ENCODE measurements at places on chromosomes 12 and 14. TPM values are rescaled to one million over a fixed set of nuclear protein-coding genes. Genes with fewer than 3 reads are reported as not detected.

DNA sequence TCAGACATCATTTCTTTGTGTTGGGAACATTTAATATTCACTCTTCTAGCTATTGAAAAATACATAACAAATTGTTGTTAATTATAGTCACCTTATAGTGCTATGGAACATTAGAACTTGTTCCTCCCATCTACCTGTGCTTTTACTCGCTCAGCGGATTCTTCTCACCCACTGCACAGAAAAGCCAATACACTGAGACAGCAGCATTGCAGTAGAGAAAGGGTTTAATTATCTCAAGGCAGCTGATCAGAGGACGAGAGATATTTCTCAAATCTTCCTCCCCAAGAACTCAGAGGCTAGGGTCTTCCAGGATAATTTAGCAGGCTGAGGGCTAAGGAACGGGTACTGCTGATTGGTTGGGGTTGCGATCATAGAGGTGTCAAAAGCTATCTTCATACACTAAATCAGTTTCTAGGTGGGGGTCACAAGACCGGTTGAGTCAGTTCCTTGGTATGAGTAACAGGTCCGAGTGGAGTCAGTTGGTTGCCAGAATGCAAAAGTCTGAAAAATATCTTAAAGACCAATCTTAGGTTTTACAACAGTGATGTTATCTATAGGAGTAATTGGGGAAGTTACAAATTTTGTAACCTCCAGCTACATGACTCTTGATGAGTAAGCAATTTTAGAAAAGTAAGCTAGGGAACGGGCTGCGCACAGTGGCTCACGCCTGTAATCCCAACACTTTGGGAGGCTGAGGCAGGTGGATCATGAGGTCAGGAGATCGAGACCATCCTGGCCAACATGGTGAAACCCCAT is 173.1 kb downstream of the FBXL14 start:
- no peak for DNase-seq

- DNase-seq = no peak
These were observed 16.5 kb upstream of the GABARAPL1 start for GRCh38 chr12:10196210-10196609.

GRCh38 chr12:120109570-120110267 is 6.8 kb downstream of the RAB35 start:
- no peak for DNase-seq

DNA sequence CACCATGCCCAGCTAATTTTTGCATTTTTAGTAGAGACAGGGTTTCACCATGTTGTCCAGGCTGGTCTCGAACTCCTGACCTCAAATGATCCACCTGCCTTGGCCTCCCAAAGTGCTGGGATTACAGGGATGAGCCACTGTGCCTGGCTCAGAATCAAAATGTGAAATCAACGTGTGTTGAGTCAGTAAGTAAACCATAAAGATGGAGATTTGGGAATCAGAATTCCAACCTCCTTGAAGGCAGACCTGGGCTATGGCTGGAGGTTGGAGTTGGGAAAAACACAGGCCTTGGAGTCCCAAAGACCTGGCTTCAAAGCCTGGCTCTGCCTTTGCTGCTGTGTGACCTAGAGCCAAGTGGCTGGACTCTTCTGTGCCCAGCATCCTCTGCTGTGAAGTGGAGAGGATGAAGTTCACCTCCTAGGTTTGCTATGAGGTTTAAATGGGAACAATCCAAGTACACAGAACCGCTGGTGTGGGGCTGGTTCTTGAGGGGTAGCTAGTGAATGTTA is 10.2 kb downstream of the ALDH2 start:
- DNase-seq = no peak

DNA sequence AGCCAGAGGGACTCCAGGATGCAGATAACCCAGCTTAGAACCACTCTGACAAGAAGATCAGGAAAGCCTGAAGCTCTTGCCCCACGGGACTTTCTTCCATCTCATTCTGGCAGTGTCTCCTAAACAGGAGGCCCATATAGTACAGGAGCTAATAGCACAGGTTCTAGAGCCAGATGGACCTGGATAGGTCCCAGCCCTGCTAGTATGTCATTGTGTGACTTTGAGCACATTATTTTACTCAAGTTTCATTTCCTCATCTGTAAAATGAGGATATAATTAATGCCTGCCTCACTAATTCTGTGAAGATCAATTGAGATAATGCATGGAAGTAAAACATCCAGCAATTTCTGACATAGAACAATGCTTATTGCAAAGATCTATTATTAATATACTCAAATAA is 66.5 kb upstream of the GZMB start:
- DNase-seq = no peak

DNA sequence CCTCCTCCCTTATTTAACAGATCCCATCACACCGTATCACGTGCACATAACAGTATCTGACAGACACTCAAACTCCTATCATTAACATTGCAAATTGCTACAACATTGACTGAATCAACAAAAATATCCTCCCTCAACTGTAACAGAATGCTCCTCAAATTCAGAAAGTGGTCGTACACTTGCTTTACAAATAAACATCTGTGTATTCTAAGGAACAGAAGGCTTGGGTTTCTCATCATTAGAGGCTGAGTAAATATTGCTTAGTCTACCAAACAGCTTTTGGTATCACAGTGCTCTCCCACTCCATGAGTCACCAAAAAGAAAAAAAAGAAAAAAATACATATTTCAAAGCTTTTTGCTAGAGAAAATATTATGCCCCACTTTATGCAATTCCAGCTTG is 23.9 kb downstream of the FERMT2 start:
- no peak for DNase-seq

GRCh38 chr12:66852091-66852490 is 173.2 kb upstream of the GRIP1 start:
- DNase-seq = no peak

- DNase-seq = no peak
These were observed 44.3 kb downstream of the GALNT9 start for GRCh38 chr12:132284827-132285741.

DNA sequence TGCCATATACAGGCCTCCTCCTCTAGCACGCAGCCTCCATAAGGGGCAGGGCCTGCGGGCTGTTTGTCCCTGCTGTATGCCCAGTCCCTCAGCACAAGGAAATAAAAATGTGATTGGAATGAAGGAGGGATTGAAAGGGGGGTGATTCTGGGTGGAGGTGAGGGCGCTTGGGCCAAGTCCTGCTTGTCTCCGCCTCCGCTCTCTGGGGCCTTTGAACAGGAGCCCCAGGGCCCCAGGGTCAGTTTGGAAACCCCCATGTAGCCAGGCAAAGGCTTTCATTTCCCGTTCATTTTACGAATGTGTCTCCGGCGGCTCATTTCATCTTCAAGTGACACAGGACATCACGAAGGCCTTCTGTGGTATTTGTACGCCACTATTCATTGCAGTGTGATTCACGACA is 4.5 kb upstream of the CACNA2D4 start:
- DNase-seq = peak; percentile 15

- no peak for DNase-seq
These were observed 208.7 kb downstream of the PCNX1 start for GRCh38 chr14:71115821-71116567.

DNA sequence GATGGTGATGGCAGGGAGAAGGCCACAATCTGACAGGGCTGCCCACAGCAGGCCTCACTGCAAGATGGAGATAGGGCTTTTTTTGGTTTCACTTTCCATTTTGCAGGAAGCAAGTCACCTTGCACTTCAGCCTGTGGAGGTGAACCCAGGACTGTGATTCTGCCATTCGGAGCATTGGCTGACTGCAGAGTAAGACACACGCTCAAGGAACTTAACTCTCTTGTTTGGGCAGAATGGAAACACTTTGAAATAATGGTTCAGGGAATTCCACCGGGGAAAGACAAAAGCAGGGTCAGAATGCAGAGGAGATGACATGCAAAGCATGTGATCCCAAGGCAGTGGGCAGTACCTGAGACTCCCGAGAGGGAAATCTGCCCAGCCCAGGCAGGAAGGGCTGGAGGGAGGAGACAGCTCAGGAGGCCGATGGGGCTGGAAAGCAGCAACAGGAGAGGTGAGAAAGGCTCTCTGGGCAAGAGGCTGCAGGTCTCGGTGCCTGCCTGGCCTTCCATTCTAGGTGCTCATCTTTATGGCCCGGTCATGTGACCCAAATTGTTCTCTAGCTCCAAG is 58.7 kb upstream of the PRMT8 start:
- peak; percentile 27 for DNase-seq

DNA sequence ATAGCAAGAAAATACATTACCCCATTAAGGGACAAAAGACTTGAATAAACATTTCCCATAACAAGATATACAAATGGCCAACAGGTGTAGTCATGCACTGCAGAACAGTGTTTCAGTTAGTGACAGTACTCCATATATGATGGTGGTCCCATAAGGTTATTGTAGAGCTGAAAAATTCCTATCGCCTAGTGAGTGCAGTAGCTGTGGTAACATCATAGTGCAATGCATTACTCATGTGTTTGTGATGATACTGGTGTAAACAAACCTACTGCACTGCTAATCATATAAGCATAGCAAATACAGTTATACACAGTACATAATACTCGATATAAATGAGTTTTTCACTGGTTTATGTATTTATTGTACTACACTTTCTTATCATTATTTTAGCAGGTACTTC is 168.7 kb downstream of the C12orf75 start:
- no peak for DNase-seq

- no peak for DNase-seq
These were observed 100.6 kb downstream of the ANO4 start for GRCh38 chr12:100895192-100895591.

DNA sequence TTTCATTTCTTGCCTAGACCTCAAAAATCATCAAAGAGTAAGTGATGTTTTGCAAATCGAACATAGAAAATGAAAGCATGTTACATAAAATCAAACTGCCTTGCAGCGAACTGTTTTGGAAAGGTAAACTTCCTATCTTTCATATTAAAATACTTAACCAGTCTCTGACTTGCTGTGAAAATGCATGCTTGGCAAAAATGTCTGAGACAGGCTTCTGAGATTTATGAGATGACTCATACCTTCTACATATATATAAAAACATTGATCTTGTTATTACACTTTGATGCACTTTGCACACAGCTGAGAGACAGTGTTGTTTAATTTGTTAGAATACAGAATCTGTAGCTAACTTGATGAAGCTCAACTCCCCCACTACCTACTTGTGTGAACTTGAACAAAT is 179.1 kb downstream of the KITLG start:
- DNase-seq = no peak

- no peak for DNase-seq
These were observed 14.0 kb downstream of the PGAM5 start for GRCh38 chr12:132724506-132725241.

- no peak for DNase-seq
These were observed 6.3 kb upstream of the OR4E2 start for GRCh38 chr14:21647380-21647779.

- DNase-seq = no peak
These were observed 52.7 kb downstream of the WNK1 start for GRCh38 chr12:805022-805632.

DNA sequence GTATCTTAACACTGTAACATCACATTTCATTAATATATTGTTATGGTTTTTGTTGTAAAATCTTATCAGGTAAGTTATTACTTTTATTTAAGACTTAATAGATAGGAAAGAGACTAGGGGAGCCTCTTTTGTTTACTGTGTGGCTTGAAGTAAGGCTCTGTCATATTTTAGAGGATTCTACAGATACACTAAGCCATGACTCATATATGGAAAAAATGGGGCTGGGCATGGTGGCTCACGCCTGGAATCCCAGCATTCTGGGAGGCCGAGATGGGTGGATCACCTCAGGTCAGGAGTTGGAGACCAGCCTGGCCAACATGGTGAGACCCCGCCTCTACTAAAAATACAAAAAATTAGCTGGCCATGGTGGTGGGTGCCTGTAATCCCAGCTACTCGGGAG is 23.6 kb upstream of the NPFF start:
- DNase-seq = no peak

GRCh38 chr14:23057757-23058653 is 685 bp upstream of the CDH24 start:
- DNase-seq = peak; percentile 91

DNA sequence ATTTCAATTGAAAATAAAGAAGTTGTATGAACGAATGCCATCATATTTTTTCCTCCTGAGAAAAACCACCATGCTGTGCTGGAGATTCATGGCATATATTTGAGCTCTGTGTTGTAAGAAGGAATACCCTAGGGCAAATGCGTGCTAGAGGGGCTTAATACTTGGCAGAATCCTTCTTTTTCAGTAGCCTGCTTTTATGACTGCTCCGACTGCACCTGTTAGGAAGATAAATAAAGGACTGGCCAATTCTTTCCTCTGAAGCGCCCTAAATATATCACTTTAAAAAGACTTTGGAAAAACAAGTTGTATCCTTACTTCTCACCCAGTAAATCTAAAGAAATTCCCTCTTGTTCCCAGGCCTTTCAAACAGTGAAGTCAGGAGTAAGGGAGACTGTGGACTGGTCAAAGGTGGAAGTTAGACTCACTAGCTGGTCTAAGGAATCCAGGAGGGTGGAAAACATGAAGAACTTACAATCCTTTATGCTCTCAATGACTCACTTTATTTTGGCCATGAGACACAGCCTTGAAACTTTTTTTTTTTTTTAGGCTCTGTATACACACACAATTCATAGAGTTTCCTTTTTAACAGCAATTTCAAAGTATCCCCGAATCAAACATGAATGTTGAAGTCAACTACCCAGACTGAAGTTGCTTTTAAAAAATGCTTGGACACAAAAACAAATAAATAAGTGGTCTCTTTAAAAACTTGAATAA is 5.2 kb downstream of the MYBPC1 start:
- no peak for DNase-seq

DNA sequence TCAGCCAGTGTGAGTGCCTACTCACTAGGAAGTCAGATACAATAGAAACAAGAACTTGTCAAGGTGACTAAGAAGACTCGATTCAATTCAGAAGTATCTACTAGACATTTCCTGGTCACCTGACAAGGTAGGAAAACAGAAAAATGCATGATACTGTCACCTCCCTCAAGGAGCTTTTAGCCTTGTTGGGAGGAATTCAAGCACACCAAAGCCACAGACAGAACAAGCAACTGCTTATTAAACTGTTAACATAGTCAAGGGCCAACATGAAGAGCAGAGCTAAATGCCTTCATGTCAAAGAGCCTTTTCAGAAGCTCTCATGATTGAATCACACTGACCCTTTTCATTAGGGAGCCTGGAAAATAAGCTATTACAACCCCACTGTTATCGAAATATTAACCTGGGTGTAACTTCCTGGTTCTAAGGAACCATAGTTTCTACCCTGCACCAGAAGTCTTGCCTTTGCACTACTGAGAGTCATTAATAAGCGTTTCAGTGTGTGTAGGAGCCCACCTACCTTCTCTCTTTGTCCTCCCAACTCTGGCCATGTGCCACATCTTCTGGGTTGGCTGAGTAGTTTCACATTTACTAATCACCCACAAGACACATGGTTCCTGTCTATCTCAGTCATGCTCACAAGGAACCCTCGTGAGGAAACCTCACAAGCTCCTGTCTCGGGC is 31.0 kb upstream of the LGALS3 start:
- peak; percentile 73 for DNase-seq

Gene MGST1
- not detected for total RNA-seq

Gene CEBPE
- total RNA-seq = 0.50 TPM

Gene AVPR1A
- not detected for total RNA-seq

Gene ADGRD1
- total RNA-seq = not detected

Gene MYH6
- not detected for total RNA-seq

Gene TBX3
- total RNA-seq = not detected

Gene TAS2R13
- total RNA-seq = 1.0 TPM

Gene ANGEL1
- 13.7 TPM for total RNA-seq

Gene DPY19L2
- total RNA-seq = 1.2 TPM
